ENCODE measurements at places on chromosomes 11 and 22.

DNA sequence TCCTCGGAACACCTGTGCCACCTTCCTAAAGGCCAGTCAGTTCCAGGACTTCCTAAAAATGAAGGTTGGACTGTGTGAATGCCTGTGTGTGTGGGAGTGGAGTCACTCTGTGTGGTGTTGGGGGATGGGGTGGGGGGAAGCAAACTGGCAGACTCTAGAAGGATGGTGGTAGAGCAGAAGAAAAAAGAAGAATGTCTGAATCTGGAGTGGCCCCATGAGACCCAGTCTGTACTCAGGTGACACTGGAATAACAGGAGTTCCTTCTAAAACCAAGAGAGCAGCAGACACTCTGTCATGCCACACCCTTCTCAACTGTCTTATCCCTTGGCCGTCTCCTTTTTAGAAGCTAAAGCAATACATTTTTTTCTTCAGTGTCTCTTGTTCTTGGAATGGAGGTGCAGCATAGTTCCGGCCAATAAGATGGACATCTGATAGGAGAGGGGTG is 82.9 kb downstream of the MAML2 start:
- DNase-seq: no peak

DNA sequence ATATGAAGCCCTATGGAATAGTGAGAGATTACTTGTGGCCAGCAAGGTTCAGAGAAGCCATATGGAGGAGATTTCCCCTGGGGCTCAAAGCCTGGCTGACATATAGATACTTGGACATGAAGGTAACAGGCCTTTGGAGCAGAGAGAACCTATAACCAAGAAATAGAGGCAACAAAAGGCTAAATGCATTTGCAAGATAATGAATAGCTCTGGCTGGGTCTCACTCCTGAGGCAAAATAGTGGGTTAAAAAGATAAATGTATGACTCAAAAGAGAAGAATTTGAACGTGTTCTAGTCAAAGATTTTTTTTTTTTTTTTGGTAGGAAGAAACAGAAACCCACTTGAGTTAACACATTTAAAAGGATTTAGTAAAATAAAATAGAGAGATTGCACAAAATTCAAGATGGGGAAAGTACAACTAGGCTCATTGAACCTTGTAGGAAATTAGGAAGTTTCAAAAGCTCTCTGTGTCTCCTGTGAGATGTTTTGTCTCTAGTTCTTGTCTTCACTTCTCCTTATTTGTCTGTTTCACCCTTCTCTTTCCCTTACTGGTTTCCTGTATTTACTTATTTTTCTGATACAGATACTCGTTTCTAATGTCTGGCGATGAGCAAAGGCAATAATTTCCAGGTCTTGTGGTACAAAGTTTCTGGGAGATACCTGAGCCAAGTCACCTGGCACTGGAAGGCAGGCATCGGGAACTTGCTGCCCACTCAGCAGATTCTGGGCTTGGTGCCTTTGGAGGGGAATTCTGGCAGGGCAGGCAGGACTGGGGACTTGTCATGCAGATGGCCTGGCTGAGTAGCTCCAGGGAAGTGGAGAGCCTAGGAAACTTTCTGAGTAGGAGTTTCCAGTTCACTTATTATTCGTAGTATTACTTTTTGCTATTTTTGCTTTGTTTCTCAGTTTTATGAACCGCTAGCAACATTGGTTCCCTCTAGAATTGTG is 49.2 kb upstream of the SESN3 start:
- DNase-seq: peak; percentile 52

- no peak for DNase-seq
Measured at GRCh38 chr22:44360668-44361381, 48.1 kb upstream of the SHISAL1 start.

- no peak for DNase-seq
Measured at GRCh38 chr11:72237112-72237931, 6.7 kb downstream of the PHOX2A start.

- no peak for DNase-seq
Measured at GRCh38 chr11:122733318-122733717, 77.8 kb downstream of the UBASH3B start.

GRCh38 chr11:23336961-23337360 is 476.7 kb upstream of the CCDC179 start:
- DNase-seq: no peak

- DNase-seq: no peak
Measured at GRCh38 chr11:65210361-65210731, 28.6 kb downstream of the CAPN1 start.

DNA sequence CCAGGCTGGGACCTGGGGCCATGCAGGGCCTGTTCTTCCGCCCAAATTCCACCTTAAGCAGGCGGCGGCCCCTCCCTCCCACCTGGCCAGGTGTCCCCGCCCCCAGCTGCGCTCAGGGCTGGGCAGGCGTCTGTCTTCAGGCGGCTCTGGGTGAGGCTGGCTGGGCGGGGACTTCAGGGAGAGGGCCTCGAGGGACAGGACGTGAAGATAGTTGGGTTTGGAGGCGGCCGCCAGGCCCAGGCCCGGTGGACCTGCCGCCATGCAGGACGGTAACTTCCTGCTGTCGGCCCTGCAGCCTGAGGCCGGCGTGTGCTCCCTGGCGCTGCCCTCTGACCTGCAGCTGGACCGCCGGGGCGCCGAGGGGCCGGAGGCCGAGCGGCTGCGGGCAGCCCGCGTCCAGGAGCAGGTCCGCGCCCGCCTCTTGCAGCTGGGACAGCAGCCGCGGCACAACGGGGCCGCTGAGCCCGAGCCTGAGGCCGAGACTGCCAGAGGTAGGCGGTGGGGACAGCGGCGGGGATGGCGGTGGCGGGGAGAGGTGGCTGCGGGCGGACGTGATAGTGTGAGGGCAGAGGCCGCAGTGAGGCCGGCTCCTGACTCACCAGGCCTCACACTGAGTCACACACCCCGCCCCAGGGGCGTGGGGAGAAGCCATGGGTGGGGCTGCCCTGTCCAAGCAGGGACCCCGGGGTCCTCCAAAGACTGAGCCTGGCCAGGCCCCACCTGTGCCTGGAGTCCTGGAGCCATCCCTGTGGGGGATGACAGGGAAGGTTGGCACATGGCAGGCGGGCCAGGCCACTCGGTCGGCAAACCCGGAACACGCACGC is at the start of gene PKP3:
TSS of gene PKP3 (plus strand) at position 176 of the 824 bp plus-strand sequence. CDS start at position 260, 84 bp downstream.
- no peak for DNase-seq

DNA sequence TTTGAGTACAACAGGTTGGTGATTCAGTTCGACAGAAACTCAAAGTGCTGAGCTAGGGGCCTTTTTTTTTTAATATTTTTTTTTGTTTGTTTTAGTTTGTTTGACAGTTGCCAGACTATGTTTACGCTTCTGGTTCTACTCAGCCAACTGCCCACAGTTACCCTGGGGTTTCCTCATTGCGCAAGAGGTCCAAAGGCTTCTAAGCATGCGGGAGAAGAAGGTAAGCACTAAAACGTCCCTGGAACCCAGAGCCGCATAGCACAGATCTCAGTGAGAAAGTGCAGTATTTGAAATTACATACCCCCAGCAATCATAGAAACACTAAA is 649 bp downstream of the PRRG4 start:
- no peak for DNase-seq

GRCh38 chr22:46116491-46116958 is 33.8 kb upstream of the PPARA start:
- peak; percentile 78 for DNase-seq

DNA sequence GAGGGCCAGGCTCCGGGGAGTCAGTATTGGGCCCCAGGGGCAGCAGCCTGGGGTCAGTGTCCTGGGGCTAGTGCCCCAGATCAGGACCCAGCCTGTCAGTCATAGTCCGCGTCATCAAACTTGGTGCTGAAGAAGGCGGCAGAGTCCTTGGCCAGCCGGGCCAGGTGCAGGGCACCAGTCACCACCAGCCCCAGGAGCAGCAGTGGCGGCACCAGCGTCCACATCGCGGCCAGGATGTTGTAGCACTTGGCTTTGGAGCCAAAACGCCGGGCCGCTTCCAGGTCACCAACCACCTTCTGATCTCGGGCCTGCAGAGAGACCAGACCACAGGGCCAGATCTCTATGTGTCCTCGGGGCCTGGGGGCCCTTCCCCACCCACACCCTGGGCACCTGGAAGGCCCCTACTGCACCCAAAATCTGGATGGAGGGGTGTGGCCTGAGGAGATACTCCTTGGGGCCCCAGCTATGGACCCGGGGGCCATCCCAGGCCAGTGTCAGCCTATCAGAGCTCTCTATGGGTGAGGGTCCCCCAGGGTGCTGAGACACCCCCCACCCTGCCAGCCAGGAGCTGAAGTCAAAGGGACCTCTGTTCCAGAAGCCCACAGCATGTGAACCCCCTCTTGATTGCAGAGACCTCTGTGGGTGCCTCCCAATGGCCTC is 790 bp downstream of the IFITM5 start:
- no peak for DNase-seq

- DNase-seq: peak; percentile 67
Measured at GRCh38 chr11:33692013-33692504, 8.6 kb downstream of the C11orf91 start.

DNA sequence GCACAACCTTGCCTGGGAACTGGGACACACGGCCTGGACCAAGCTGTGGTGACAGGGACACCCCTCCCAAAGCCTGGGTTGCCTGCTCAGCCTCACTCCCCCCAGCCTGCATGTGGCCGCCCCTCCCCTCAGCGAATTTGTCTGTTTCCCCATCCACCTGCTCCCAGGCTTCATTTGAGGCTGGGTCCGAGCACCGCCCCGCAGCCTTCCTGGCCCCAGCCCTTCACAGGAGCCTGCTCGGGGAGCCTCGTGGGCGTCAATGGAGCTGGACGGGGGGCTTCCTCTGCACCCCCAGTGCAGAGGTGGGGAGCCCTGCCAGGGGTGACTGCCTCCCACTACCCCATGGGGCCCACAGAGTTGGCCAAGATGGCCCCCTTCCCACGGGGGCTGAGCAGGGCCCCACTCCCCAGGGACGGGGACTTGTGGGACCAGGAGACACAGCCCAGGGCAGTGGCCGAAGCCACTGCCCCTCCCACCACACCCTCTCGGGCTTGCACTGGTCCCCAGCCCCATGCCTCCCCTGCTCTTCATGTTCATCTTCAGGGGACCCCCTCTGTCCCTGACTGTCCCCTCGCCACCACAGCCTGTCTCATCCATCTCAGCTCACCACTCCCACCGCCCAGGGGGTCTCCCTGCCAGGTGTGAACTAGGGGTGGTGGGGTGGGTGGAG is 91.7 kb downstream of the WNT7B start:
- DNase-seq: no peak

GRCh38 chr11:11396301-11397035 is 43.4 kb upstream of the CSNK2A3 start:
- DNase-seq: peak; percentile 28

DNA sequence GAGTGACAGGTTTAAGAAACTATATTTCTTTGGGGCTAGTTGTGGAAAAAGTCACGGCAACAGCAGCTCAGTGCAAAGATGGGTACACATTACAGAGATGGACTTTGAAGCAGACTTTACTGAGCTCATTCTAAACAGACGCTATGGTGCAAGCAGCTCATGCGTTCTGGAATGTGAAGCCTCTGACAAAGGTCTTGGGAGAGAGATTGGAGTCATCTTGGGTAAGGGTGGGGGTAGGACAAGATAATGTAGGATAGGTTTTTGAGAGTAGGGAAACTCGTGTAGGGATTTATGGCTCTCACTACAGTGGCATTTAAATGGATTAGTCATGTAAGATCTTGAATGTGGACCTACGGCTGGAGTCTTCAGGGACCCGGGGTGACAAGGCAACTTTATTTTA is 36.2 kb upstream of the CLMP start:
- DNase-seq: no peak

DNA sequence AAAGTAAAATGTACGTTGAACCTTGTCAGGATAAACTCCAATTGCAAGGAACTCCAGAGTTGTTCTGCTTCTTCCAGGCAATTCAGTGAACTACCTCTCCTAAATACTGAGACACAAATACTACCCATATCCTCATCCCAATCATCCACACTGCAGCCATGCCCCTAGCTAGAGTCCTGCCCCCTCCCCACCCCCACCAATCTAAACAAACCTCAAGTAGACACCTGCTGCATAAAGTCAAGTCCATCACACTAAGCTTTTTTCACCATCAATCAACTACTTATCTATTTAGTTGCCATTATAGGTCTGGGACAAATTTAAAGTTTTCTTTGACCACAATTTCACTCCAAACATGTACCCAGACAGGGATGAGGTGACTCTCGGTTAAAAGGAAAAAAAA is 93.2 kb upstream of the APOA1 start:
- DNase-seq: no peak

DNA sequence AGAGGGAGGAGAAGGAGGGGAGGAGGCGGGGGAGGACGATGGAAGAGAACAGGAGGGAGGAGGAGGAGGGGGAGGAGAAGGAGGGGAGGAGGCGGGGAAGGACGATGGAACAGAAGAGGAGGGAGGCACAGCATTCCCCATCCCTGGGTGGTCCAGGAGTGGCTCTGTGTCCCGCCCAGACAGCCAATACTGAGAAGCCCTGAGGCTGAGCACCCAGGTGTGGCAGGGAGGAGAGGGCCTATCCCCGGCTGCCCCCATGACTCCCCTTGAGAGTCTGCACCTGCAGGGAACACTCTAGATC is 717 bp downstream of the MRGPRE start:
- no peak for DNase-seq

DNA sequence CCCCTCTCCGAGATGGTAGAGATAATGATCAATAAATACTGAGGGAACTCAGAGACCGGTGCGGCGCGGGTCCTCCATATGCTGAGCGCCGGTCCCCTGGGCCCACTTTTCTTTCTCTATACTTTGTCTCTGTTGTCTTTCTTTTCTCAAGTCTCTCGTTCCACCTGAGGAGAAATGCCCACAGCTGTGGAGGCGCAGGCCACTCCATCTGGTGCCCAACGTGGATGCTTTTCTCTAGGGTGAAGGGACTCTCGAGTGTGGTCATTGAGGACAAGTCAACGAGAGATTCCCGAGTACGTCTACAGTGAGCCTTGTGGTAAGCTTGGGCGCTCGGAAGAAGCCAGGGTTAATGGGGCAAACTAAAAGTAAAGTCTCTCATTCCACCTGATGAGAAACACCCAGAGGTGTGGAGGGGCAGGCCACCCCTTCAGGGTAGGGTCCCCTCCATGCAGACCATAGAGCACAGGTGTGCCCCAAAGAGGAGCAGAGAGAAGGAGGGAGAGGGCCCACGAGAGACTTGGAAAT is 43.2 kb downstream of the IGLL1 start:
- no peak for DNase-seq

GRCh38 chr22:47663615-47664605 is 901.5 kb downstream of the TBC1D22A start:
- DNase-seq: no peak

DNA sequence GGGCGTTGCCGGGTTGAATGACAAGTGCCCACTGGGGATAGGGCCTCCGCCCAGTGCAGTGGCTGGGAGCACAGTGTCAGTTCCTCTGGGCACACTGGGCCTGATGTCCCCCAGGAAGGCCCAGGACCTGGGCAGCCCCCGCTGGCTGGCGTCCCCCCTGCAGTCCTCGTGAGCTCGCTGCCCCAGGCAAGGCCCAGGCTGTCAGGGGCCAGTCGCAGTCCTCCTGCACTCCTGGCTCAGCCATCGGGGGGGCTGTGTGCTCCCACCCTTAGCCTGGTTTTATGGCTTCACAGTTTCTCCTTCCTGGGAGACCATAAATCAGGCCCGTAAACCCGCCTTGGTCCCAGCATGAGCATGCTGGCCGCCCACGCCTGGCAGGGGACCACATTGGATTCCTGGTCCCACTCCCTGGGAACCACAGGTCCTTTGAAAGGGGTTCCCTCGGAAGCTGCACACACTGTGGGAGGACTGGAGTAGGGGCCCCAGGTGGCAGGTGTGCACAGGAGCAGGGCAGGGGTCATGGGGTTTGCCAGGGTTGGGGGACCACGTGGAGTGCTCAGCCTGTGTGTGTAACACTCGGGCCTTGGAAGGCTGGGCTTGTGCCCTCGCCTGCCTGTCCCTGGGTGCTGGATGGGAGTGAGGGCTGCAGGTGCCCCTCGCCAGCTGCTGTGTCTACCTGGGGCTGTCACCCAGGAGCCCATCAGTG is 113.6 kb downstream of the KCNQ1OT1 start:
- no peak for DNase-seq

GRCh38 chr11:47688111-47688510 is 27.1 kb downstream of the AGBL2 start:
- DNase-seq: no peak
